A549 treated with DMSO at 1 μM for 4 hours (cell line): ENCODE measurements at places on chromosomes 16 and 17. TPM values are rescaled to one million over a fixed set of nuclear protein-coding genes. Genes with fewer than 3 reads are reported as not detected.

The CCDC144A gene
- total RNA-seq, result 0.93 to 2.3 TPM (median 2.1 TPM) in 5 replicates

The NOMO2 gene
- total RNA-seq, result 111 to 117 TPM (median 115 TPM) in 5 replicates

The GAST gene
- total RNA-seq, result 0.23 to 0.57 TPM (median 0.26 TPM) in 3 of 5 replicates, not detected in the others

The ABCC6 gene
- total RNA-seq, result 0.96 to 1.3 TPM (median 1.1 TPM) in 5 replicates

The GLIS2 gene
- total RNA-seq, result 26.2 to 34.2 TPM (median 31.1 TPM) in 5 replicates

The MEFV gene
- total RNA-seq, result not detected in 5 replicates

The PLXDC1 gene
- total RNA-seq, result 0.05 to 0.81 TPM (median 0.11 TPM) in 5 replicates

The KRTAP1-3 gene
- not detected in 5 replicates for total RNA-seq

The PRKCB gene
- total RNA-seq, result 0.17 to 0.50 TPM (median 0.24 TPM) in 5 replicates

The KRT36 gene
- not detected in 5 replicates for total RNA-seq

The TBC1D26 gene
- not detected in 5 replicates for total RNA-seq

The CYGB gene
- 0.77 to 2.0 TPM (median 1.0 TPM) in 5 replicates for total RNA-seq

The HAS3 gene
- 34.4 to 49.5 TPM (median 44.1 TPM) in 5 replicates for total RNA-seq

The CSH1 gene
- total RNA-seq, result not detected in 5 replicates

The FZD2 gene
- 31.5 to 46.5 TPM (median 38.7 TPM) in 5 replicates for total RNA-seq

The FBXO39 gene
- total RNA-seq, result not detected in 5 replicates

The MT4 gene
- total RNA-seq, result not detected in 5 replicates

The MAPT gene
- total RNA-seq, result 1.5 to 1.7 TPM (median 1.6 TPM) in 5 replicates

The ADAMTS18 gene
- 0.02 TPM in 1 of 5 replicates, not detected in the others for total RNA-seq

The SERPINF2 gene
- 1.6 to 2.3 TPM (median 1.8 TPM) in 5 replicates for total RNA-seq

The TPSD1 gene
- not detected in 5 replicates for total RNA-seq

The COTL1 gene
- 454 to 617 TPM (median 542 TPM) in 5 replicates for total RNA-seq

The HSD17B2 gene
- total RNA-seq, result 0.10 TPM in 1 of 5 replicates, not detected in the others

The PRAC1 gene
- total RNA-seq, result not detected in 5 replicates

The KRTAP4-4 gene
- total RNA-seq, result not detected in 5 replicates

The LGALS3BP gene
- total RNA-seq, result 69.3 to 92.3 TPM (median 80.3 TPM) in 5 replicates
